Stimulated activated CD4-positive, alpha-beta T cell treated with anti-CD3 and anti-CD28 coated beads, Interleukin-1b, Interleukin-23, amount 100 ng/mL, for 24 hours (primary cell): ENCODE measurements at places on chromosomes 4 and X.

DNA sequence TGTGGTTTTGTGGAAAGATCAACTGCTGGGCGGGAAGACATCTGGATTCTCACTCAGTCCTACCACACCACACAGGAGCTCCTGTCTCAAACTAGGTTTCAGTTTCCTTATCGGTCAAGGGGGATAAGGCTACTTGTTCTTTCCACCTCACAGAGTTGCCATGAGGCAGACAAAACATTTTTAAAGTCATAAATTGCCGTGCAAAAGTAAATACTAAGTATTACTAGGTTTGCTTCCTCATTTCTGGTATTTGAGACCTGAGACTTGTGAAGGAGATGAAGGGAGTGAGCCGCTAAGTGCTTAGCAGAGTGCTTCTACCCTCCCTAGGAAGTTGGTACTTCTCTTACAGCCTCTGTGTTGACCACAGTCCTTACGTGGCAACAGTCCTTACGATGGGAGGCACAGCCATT lies 1.5 kb downstream of the LAP3 start:
- no peak for DNase-seq

- no peak for DNase-seq
Measured at GRCh38 chrX:153527208-153527607, 9.8 kb downstream of the ATP2B3 start.

GRCh38 chr4:12507868-12508481 lies 976.2 kb downstream of the RAB28 start:
- no peak for DNase-seq

GRCh38 chr4:53122280-53123116 lies 243.4 kb downstream of the SCFD2 start:
- no peak for DNase-seq

GRCh38 chr4:32569861-32570260 lies 1849.7 kb downstream of the PCDH7 start:
- no peak for DNase-seq

GRCh38 chrX:56281789-56282188 lies 49.6 kb downstream of the KLF8 start:
- DNase-seq, result no peak
